Suppressor macrophage (primary cell): ENCODE measurements at places on chromosomes 2 and 18.

GRCh38 chr18:45334191-45334590 is 281.1 kb upstream of the SLC14A2 start:
- peak; percentile 88 for DNase-seq

DNA sequence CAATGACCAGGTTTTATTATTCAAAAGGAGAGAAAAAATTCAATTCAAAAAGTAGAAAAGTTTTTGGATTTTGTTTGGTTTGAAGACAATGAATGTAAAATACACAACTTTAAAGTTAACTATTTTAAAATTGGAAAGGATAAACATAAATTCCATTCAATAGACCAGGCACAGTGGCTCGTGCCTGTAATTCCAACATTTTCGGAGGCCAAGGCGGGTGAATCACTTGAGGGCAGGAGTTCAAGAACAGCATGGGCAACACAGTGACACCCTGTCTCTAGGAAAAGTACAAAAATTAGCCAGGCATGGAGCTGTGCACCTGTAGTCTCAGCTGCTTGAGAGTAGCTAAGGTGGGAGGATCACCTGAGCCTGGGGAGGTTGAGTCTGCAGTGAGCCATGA is 54.7 kb downstream of the SCN9A start:
- DNase-seq: no peak

GRCh38 chr18:23844991-23845680 is 155.9 kb downstream of the LAMA3 start:
- no peak for DNase-seq

DNA sequence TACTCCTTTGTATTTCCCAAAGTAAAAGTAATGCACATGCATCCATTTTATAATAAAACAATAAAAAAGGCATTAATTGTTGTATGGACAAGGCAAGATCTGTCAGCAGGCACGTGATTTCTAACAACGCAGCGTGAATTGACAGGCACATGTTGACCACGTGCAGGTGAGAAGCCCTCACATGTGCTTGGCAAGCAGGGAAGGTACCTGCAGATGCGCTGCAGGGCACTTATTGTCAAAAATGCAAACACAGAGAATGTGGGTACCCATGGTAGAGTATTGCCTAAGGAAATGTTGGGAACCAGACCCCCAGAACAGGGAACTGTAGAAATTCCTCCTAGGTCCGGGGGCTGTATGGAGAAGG is 515.0 kb upstream of the HS6ST1 start:
- no peak for DNase-seq

- peak; percentile 64 for DNase-seq
These were observed 409.2 kb upstream of the HS6ST1 start for GRCh38 chr2:128727914-128728313.
